SK-N-DZ (cell line): ENCODE measurements at places on chromosomes 12 and 14.

DNA sequence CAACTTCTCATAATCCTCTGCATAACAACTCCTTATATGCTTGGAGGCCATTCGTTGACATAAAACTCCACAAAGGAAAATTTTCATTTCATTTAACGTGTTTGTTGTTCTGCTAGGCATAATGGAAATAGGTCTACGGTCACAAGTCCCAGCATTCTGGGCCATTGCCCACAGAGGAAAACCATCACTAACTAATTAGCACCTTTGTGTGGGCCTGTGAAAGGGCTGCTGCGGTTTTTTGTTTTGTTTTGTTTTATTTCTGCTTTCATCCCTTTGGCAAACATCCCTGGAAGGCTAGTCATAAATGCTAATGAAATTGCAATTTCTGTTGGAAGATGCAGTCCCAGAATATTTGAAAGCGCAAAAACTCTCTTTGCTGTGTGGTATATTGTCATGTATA, 180.3 kb downstream of the RMST start:
- DNase-seq, result no peak

DNA sequence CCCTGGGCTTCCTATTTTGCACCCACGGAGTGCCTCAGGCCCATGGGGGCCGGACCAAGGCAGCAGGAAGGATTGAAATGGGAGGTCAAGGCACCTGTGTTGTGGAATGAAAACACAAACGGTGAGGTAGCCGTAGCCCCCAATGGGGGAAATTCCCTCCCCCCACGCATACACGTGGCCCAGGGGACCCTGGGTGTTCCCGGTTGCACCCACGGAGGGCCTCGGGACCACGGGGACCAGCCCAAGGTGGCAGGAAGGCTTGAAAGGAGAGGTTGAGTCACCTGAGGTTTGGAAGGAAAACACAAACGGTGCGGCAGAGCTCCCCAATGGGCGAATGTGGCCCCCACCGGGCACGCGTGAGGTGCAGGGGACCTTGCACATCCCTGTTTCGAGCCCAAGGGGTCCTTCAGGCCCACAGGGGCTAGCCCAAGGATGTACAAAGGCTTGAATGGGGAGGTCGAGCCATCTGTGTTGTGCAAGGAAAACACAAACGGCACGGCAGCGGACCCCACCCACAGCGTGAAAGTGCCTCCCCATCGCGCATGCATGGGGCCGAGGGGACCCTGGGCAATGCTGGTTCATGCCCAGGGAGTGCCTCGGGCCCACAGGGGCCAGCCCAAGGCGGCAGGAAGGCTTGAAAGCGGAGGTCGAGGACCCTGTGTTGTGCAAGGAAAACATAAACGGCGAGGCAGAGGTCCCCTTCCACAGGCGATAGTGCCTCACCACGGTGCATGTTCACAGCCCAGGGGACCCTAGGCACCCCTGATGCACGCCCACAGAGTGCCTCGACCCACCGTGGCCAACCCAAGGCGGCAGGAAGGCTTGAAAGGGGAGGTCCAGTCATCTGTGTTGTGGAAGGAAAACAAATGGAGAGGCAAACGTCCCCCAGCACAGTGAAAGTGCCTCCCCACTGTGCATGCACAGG, 376.7 kb downstream of the ALG10 start:
- no peak for DNase-seq

- DNase-seq, result no peak
Measured at GRCh38 chr14:71590131-71590530, 342.1 kb upstream of the RGS6 start.

- no peak for DNase-seq
Measured at GRCh38 chr12:81888106-81888740, 129.1 kb upstream of the PPFIA2 start.

GRCh38 chr12:76153616-76154015, 69.1 kb upstream of the NAP1L1 start:
- DNase-seq, result no peak

DNA sequence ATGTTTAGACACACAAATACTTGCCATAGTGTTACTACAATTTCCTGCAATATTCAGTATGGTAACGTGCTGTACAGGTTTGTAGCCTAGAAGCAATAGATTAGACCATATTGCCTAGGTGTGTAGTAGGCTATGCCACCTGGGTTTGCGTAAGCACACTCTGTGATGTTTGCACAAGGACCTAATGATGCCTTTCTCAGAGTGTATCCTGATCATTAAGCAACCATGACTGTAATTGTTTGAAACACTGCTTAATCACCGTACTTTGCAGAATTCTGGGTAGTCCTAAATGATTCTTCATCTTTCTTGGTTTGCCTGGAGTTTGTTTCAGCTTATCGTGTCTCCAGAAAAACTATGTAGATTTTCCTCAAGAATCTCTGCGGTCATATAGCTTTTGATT, 11.2 kb upstream of the TCP11L2 start:
- DNase-seq, result no peak

DNA sequence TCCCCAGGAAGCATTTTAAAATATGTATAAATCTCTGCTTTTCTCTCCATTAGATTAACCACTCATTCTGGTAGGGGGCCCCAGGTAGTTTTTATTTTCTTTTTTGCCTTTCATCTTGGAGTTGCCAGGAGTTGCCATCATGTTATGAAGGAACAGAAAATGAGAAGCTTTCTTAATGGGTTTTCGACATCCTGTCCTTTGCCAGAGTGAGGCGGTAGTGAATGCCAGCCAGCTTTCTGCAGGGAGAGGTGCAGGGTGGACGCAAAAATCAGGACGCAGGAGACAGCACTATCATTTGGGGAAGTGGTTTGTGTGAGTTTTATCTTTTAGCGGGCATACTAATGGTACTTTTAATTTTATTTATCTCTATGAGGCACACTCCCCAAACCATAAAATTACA, 1.7 kb downstream of the RASSF8 start:
- peak; percentile 31 for DNase-seq

DNA sequence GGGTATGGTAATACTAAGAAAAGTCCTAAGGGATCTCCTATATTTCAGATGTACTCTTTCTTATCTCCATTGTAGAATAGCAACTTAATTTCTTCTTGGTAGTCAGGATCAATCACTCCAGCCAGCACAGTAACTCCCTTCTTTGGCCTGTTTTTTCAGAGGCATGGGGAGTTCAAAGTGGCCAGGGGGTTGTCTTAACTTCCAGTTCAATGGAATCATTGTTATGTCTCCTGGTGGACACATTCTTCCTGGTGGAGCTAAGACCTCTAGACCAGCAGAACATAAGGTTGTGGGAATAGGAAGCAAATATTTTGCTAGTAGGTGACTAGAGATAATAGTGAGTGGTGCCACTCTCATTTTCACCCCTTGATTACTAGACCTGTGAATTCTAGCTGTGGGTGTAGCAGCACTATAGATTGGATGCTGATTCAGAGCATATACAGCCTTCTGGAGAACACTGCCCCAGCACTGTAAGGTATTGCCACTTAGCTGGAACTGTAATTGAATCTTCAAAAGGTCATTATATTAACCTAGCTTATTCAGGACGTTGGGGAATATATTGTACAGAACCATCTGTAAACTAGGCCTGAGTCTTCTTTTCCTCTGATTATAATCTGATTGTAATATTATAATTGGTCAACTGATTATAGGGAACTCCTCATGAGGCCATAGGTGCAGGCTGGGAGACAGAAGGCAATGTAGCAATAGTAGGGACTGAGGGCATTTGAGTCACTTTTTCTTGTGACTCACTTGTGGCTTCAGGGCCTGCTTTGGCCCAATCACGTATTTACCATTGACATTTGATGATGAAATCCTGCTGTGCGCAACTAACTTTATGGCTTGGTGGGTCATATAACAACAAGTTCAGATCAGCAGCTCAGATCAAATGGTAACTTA, 60.2 kb upstream of the ATP2B1 start:
- DNase-seq, result no peak

DNA sequence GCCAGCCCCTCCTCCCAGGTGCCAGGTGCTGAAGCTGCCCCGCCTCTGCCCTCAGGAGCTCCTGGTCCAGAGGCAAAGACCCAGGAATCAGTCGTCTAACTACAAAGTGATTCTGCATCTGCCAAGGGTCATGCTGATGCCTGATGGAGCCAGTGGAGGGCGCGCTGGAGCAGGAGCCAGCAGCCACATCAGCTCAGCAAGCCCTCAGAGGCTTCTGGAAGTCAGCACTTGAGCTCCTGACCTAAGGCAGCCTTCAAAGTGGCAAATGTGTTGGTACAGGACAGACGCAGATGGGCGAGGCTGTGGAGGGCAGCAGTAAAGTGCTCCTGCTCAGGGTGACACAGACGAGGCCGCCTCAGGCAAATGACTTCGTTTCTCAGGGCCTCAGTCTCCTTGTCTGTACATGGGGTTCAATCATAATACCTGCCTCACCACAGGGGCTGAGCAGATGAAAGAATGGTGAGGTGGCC, 10.9 kb downstream of the C12orf43 start:
- no peak for DNase-seq

- no peak for DNase-seq
Measured at GRCh38 chr14:94833633-94834032, 63.7 kb upstream of the GSC start.

DNA sequence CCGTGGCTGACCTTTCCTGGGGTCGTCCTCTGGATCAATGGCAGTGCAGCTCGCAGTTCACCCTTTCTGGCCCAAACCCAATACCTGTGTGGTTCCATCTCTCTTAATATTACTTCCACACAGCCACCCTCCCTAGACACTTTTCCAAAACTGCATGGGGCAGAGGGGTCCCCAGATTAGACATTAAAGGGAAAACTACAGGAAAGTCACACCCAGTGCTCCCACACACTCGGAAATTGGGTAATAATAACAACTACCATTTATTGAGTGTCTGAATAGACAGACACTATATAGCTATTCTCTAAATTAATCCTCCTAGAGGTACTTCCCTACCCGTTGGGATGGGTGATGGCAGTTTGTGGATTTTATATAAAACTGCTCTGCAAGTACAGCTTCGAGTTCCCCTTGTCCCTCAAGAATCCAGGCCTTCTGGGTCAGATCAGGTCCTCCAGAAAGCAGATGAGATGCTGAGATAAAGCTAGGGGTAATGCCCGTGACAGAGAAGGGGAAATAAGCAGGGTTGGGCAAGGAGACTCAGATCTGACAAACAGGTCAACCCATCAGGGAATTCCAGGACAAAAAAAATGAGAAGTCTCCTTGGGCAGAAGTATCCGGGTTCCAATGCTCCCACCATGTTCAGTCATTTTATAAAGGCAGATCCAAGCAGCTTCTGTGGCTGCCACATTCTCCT, 795 bp upstream of the PXN start:
- DNase-seq, result no peak

- DNase-seq, result no peak
Measured at GRCh38 chr12:102429211-102430154, 50.9 kb downstream of the IGF1 start.

- no peak for DNase-seq
Measured at GRCh38 chr14:58280954-58281787, 17.2 kb upstream of the ARID4A start.

DNA sequence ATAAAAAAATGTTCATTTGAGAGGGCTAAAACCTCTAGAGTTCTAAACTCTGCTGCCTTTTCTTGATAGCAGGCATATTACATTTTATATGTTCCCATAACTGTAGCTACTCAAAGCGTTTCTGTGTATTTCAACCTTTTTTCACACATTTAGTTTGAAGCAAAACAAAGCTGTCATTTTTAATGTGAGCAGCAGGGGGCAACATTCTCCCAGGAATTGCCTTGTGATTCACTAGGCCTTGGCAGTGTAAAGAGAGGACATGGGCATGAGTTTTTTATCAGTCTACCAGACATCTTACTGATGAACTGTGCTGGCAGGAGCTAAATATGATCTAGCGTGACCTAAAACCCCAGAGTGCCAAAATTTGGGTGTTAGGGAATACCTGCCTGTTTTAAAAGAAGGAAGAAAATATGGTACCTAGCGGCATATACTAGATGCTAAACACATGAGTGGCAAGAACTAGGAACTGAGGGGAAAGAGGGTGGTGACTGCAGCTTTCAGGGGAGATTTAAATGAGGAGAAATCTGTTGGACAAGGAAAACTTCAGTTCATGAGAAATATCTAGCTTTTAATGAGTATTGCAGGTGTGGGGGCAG, 65.3 kb downstream of the IFT43 start:
- peak; percentile 70 for DNase-seq

DNA sequence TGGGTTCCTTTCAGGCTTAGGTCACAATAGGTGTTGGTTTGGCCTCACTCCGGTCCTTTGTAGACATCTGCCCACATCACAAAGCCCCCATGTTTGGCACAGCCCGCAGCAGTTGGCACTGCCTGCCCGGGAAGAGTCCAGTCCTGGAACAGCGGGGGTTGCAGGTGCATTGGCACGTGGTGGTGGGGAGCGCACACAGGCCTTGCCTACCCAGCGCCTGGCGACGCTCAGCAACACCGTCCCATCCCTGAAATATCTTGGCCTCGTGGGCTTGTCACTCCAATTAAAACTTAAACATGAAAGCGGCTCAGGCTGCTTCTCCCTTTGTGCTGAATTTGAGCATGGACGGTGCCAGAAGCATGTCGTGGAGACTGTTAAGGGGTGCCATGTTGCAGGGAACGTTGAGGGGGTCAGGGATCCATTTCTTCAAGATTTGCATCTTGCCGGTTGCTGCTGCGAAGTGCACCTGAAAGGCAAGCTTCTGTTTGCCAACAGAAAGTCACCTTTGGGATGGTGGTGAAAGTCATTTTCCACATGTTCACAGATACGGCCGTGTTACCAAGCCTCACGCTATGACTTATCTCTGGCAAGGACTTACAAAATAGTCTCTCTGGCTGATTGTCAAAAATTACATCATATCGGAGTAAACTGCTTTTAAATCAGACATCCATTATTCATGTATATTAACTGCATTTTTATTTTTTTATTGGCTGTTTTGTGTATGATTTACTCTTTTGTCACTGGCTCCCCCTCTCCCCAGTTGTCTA, 91.5 kb downstream of the FBXW8 start:
- DNase-seq, result no peak

- DNase-seq, result no peak
Measured at GRCh38 chr12:87930033-87930432, 99.2 kb downstream of the C12orf50 start.

- DNase-seq, result no peak
Measured at GRCh38 chr12:57895389-57896114, 45.8 kb upstream of the ATP23 start.

DNA sequence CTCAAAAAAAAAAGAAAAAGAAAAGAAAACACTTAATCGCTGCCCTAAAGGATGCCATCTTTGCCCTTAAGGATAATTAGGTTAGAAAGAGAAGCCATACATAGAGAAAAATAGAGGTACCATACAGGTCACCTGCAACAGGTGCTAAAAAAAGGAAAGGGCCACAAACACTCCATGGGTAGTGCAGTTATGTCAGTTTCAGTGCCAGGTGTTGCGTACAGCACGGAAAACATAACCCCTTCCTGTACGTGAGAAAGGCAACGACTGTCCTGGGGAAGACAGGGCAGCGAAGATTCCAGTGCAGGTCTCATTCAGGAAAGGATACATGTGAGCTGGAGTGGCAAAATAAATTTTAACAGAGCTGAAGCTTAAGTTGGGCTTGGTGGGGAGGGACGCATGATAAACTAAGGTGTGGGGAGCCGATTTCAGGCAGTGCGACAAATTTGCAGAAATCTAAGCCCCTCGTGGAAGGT, 553 bp upstream of the DAZAP2 start:
- DNase-seq, result no peak

GRCh38 chr14:65753061-65753460, 340.5 kb downstream of the FUT8 start:
- DNase-seq, result no peak

- no peak for DNase-seq
Measured at GRCh38 chr14:101833045-101833444, 71.5 kb downstream of the PPP2R5C start.

GRCh38 chr14:85579942-85580341, 50.0 kb downstream of the FLRT2 start:
- no peak for DNase-seq
